ENCODE measurements at places on chromosomes 5 and 9.

DNA sequence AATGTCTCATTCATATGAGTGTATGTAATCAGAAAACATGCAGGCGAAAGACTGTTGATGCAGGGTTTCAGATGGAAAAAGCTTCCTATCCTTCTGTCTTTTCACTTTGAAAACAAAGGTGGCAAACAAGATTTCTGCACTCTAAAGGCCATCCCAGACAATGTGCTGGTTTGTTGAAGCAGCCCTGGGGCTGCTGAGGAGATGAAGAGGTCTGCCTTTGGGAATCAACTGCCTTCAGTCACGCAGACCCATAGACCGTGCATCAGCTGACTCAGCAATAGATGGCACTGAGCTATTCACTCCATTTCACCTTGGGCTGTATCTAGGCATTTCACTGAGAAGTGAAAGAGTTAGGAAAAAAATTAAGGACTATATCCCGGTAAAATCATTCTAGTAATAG lies 60.5 kb upstream of the C5orf46 start:
- no peak for DNase-seq

GRCh38 chr5:7894439-7894838 lies 25.5 kb downstream of the MTRR start:
- DNase-seq, result no peak

GRCh38 chr9:93492327-93492726 lies 38.9 kb upstream of the FAM120AOS start:
- no peak for DNase-seq

DNA sequence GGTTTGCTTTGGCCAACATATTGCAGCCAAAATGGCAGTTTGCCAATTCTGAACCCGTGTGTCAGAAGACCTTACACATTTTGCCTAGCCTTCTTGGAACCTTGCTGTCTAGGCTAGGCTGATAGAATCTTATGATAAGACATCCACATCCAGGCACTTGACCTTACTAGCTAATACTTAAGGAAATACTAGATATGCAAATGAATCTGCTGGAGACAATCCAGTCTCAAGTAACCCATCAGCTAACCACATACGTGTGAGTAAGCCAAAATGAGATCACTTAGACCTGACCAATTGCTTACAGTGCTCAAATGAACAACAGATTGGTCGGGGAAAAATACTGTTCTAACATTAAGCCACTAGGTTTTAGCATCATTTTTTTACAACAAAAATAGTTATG lies 1504.6 kb upstream of the CDH9 start:
- no peak for DNase-seq

GRCh38 chr5:122701640-122702523 lies 73.0 kb upstream of the SNX2 start:
- no peak for DNase-seq

DNA sequence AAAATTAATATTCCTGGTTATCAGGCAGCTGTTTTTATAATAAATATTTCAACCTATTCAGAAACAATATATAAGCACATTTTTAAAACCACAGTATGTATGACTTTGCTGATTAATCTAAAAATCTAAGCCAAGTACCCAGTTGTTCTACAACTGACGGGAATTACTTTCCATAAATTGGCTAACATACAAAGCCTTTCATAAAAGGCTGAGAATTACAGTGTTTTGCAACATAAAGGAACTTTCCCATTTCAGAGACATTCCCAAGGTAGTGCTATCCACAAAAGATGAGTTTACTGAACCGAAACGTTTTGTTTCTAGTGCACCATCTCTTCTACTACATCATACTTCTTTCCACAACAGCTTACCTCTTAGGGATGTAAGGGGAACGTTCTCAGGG lies 7.2 kb downstream of the RNF145 start:
- no peak for DNase-seq

DNA sequence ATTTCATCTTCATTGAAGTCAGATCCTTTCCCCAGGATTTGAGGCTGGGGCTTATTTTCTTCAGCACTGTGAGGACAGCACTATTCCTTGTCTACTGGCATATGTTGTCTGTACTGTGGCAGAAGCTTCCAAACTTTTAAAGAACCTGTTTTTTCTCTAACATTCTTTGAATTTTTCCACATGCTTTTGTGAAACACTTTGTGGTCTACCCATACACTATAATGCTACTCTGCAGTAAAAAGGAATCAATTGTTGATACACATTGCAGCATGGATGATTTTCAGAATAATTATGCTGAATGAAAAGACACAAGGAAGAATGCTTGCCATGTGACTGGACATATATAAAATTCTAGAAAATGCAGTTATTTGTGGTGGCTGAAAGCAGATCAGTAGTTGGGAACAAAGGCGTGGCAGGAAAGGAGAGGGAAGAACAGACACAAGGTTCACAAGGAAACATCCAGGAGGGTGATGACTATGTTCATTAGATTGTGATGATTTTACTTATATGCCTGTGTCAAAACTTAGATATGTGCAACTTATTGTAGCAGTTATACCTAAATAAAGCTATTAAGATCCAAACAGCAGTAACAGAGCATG lies 96.8 kb downstream of the WNK2 start:
- no peak for DNase-seq
